Activated T-helper 9 cell treated with anti-CD3 and anti-CD28 coated beads, Interleukin-2, amount 50 U/mL, for 16 hours (primary cell): ENCODE measurements at places on chromosomes 3 and 15.

- no peak for DNase-seq
These were observed 4.6 kb downstream of the CFAP100 start for GRCh38 chr3:126399351-126399735.

DNA sequence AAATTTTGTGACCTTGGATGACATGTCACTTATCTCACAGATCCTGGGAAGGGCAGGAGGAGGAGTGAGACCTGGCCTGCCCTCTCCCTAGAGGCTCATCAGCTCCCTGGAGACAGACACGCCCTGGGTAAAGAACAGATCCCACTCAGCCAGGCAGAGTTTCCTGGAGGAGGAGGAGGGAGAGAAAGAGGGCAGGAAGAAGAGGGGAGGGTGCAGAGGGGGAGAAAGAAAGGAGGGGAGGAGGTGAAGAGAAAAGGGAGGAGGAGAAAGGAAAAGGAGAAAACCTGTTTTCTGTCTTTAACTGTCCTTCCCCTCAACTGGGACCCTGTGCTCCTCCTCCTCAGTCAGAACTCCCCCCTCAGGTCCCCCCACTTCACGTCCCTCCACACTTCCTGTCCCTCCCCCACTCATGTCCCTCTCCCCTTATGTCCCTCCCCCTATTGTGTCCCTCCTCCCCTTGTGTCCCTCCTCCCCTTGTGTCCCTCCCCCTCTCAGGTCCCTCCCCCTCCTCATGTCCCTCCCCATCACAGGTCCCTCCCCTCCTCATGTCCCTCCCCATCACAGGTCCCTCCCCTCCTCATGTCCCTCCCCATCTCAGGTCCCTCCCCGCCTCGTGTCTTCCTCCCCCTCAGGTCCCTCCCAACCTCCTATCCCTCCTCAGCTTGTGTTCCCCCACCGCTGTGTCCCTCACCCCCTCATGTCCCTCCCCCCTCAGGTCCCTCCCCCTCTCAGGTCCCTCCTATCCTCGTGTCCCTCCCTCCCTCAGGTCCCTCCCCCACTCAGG is 52.3 kb upstream of the CGNL1 start:
- no peak for DNase-seq

DNA sequence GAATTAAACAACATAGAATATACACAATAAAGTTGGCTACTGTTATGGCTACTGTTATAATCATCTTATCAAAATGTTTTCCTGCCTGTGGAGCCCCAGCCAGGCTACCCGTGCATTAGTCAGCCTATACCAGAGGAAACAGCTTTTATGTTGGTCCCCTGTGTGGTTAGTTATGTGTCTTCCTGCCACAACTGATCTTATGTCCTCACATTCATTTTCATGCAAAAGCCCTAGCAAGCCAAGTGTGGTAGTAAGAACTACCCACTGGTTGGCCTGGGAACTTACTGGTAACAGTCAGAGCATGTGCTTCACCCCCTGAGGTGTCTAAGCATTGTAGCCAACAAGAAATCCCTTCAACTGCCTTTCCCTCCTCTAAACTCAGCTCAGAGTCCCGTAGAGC is 21.8 kb downstream of the MGLL start:
- DNase-seq = no peak

DNA sequence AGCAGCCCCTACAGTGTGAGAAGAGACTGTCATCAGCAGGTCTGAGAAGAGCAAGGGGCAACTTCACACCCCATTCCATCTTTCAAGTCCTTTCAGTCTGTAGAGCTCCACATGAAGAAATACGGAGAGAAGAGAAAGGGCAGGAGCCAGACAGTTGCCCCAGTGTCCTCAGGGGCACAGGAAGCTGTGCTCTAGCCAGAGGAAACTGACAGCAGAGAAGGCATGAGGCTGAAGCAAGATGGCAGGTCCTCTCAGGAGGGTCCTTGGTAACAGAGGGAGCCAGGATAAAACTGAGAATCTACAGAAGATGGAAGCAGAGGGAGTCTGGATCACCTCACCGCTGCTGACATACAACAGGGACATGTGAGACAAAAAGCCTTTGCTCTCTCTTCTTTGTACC is 47.3 kb downstream of the PLCH1 start:
- DNase-seq = no peak

- no peak for DNase-seq
These were observed 34.2 kb downstream of the ALS2CL start for GRCh38 chr3:46659285-46659684.
